Activated T-helper 17 cell treated with anti-CD3 and anti-CD28 coated beads, Interleukin-2, amount 50 U/mL, for 72 hours (primary cell): ENCODE measurements at places on chromosomes 3 and 15.

GRCh38 chr3:149977386-149977785 is 6.7 kb upstream of the PFN2 start:
- ATAC-seq, result no peak

DNA sequence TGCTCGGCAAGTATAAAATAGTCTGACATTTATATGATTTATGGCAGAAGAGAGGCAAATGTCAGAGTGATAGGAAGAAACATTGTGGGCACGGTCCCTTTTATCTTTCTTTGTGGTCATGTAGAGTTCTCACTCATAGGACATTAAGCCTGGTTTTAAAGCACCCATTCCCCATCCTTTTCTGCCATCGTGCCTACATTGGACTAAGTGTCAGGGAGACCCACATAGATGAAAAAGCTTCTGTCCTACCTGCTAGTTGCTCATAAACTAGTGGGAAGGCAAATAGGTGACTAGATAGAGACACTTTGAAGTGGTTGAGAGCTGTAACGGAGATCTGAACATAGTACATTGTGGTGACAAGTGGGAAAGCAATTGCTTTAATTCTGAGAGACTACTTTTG is 155.7 kb downstream of the B3GALNT1 start:
- ATAC-seq, result peak; percentile 19

- no peak for ATAC-seq
Observed at GRCh38 chr3:122167630-122168029, 15.8 kb upstream of the CASR start.

DNA sequence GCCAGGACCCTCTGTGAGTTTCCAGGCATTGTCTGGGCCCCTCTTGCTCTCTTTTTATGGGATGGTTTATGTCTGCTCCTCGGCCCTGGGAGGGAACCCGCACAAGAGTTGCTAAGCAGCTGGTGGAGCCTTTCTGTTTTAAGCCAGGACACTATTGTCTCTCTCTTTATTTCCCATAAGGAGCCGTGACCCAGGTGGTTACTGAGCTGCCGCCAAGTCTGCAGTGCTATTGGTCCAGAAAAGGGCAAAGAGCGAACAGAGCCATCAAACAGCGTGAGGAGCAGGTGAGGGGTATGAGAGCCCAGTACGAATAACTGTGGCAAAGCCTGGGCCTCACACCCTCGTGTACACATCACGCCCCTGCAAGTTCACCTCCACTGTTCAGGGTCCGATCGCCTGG is 280.2 kb downstream of the SHQ1 start:
- ATAC-seq, result no peak
